Astrocyte (in vitro differentiated cells and primary cell): ENCODE measurements at places on chromosomes 1 and 21. TPM values are rescaled to one million over a fixed set of nuclear protein-coding genes. Genes with fewer than 3 reads are reported as not detected.

GRCh38 chr1:232077809-232078208 is 451.2 kb downstream of the DISC1 start:
- no peaks in the 10 kb centered on the region for H3K36me3 ChIP-seq
- no peaks in the 10 kb centered on the region for H3K4me1 ChIP-seq
- no peak for DNase-seq
- H3K27ac ChIP-seq, result no peak overlapping the region
- H3K27me3 ChIP-seq, result no peaks in the 10 kb centered on the region

The ASAP3 gene
- 32.1 and 33.5 TPM in 2 replicates for total RNA-seq

- H3K36me3 ChIP-seq, result no peaks in the 10 kb centered on the region
- H3K27me3 ChIP-seq, result no peaks in the 10 kb centered on the region
- no peak for DNase-seq
- no peaks in the 10 kb centered on the region for H3K4me1 ChIP-seq
- no peak overlapping the region for H3K27ac ChIP-seq
These were observed 9.9 kb upstream of the ABCD3 start for GRCh38 chr1:94408104-94408830.

GRCh38 chr1:116811321-116811720 is 57.1 kb downstream of the CD2 start:
- no peak overlapping the region for H3K27ac ChIP-seq
- H3K27me3 ChIP-seq, result no peaks in the 10 kb centered on the region
- H3K4me3 ChIP-seq, result no peak overlapping the region
- no peaks in the 10 kb centered on the region for H3K4me1 ChIP-seq

The SLC6A9 gene
- total RNA-seq, result 45.2 and 51.4 TPM in 2 replicates

The SH3BGR gene
- total RNA-seq, result 8.1 and 9.9 TPM in 2 replicates

GRCh38 chr1:215407575-215407974 is 159.5 kb upstream of the KCTD3 start:
- H3K4me1 ChIP-seq, result no peaks in the 10 kb centered on the region
- no peaks in the 10 kb centered on the region for H3K27me3 ChIP-seq
- H3K36me3 ChIP-seq, result no peaks in the 10 kb centered on the region
- H3K4me3 ChIP-seq, result no peak overlapping the region

The ACKR1 gene
- 0.67 and 1.00 TPM in 2 replicates for total RNA-seq

GRCh38 chr1:52072291-52072690 is 16.2 kb downstream of the BTF3L4 start:
- H3K36me3 ChIP-seq, result peaks cover 20% of the 10 kb centered on the region
- H3K4me3 ChIP-seq, result no peak overlapping the region
- no peak overlapping the region for H3K27ac ChIP-seq

The PLOD1 gene
- 375 and 500 TPM in 2 replicates for total RNA-seq

GRCh38 chr1:234538930-234539649 is 60.1 kb upstream of the TARBP1 start:
- H3K4me1 ChIP-seq, result peaks cover 27% of the 10 kb centered on the region
- H3K27me3 ChIP-seq, result no peaks in the 10 kb centered on the region
- no peak overlapping the region for H3K4me3 ChIP-seq
- H3K36me3 ChIP-seq, result no peaks in the 10 kb centered on the region
- H3K27ac ChIP-seq, result no peak overlapping the region
- DNase-seq, result no peak

The S100A7A gene
- not detected in 2 replicates for total RNA-seq

- H3K4me3 ChIP-seq, result no peak overlapping the region
- H3K27me3 ChIP-seq, result peaks cover 19% of the 10 kb centered on the region
- H3K4me1 ChIP-seq, result no peaks in the 10 kb centered on the region
- H3K36me3 ChIP-seq, result no peaks in the 10 kb centered on the region
These were observed 79.3 kb downstream of the DISP3 start for GRCh38 chr1:11558276-11558675.

The ATP1A4 gene
- total RNA-seq, result not detected in 2 replicates

The PIP5K1A gene
- total RNA-seq, result 104 and 121 TPM in 2 replicates

GRCh38 chr1:93919780-93920179 is 10.6 kb upstream of the GCLM start:
- no peak overlapping the region for H3K4me3 ChIP-seq
- H3K36me3 ChIP-seq, result no peaks in the 10 kb centered on the region
- no peaks in the 10 kb centered on the region for H3K27me3 ChIP-seq
- DNase-seq, result no peak
- H3K4me1 ChIP-seq, result no peaks in the 10 kb centered on the region
- H3K27ac ChIP-seq, result no peak overlapping the region

DNA sequence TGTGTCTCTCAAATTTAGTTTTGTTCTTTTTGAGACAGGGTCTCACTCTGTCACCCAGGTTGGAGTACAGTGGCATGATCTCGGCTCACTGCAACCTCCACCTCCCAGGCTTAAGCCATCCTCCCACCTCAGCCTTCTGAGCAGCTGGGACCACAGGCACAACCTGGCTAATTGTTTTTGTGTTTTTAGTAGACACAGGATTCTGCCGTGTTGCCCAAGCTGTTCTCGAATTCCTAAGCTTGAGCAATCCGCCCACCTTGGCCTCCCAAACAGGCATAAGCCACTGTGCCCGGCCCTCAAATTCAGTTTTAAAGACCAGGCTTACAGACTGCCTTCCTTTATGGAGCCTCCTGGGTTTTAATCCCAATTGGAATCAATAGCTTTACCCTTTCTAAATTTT is 83.7 kb upstream of the SELENON start:
- H3K27ac ChIP-seq, result no peak overlapping the region
- no peaks in the 10 kb centered on the region for H3K27me3 ChIP-seq
- no peaks in the 10 kb centered on the region for H3K36me3 ChIP-seq
- no peak for DNase-seq
- no peaks in the 10 kb centered on the region for H3K4me1 ChIP-seq
- H3K4me3 ChIP-seq, result no peak overlapping the region

The PGLYRP3 gene
- not detected in 2 replicates for total RNA-seq
